Muscle of leg (tissue), 16 donors: ENCODE measurements at places on chromosomes 7 and 10. TPM values are rescaled to one million over a fixed set of nuclear protein-coding genes. Genes with fewer than 3 reads are reported as not detected.

SVIL gene
- 211 TPM for polyA plus RNA-seq

RAB19 gene
- polyA plus RNA-seq: not detected

HOGA1 gene
- 0.41 TPM for polyA plus RNA-seq

FGFBP3 gene
- 2.2 TPM for polyA plus RNA-seq

- DNase-seq: no peak
These were observed 32.1 kb downstream of the IGF2BP3 start for GRCh38 chr7:23438171-23438570.

GRCh38 chr10:13206546-13207443 is 27.4 kb downstream of the UCMA start:
- DNase-seq: peak; percentile 44

DNA sequence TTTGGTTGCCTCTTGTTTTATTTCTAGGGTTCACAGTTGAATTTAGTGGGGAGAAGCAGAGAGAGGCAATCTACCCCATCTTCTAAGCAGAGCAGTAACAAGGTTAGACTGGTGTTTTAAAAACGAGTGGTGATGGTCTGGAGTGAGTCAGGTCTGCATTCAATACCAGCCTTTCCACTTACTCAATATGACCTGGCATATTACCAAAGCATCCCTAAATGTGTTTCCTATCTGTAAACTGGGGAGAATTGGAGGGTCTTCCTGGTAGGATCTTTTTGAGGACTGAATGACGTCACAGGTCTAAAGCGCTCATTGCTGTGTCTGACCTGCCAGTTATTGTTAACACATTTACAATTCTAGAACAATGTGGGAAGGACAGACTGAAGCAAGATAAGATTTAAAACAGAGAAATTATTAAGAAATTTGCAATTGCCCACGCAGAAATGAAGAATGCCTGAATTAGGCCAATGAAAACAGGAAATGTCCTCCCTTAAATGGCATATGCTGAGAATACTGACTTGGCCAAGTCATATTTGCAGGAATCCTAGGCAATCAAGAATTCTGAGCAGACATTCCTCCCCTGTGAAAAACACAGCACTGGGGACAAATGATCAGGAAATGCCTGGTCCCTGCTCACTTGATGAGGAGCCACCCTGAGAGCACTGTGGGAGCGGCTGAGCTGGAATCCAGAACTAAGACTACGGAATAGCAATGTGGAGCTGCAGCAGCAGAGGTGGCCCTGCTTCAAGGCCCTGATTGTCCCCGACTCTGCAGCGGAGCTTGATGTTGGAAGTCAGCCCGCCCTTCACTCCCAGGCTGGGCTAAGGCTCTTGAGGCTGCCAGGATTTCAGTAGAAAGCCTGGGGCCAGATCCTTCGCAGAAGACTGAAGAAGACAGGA is 184.5 kb upstream of the CXCL12 start:
- DNase-seq: no peak

DNA sequence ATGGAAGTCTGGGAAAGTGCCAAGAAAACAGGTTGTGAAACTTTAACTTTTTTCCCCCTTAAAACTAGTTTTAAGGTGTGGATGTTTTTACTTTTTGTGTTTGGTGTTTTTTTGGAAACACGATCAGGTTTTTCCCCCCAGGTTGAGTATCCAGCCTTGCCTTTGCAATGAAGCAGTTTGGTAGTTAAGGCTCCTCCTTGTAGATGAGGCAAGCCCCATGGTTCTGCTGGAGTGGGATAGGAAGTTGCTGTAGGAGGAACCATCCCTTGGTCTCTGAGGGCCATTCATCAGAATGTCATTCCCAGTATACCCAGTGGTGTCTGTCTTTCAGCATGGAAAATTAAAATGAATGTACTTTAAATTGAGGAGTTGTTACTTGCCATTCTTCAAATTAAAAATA is 2.7 kb downstream of the CUL1 start:
- DNase-seq: peak; percentile 17
